ENCODE measurements at places on chromosomes 1 and 21.

DNA sequence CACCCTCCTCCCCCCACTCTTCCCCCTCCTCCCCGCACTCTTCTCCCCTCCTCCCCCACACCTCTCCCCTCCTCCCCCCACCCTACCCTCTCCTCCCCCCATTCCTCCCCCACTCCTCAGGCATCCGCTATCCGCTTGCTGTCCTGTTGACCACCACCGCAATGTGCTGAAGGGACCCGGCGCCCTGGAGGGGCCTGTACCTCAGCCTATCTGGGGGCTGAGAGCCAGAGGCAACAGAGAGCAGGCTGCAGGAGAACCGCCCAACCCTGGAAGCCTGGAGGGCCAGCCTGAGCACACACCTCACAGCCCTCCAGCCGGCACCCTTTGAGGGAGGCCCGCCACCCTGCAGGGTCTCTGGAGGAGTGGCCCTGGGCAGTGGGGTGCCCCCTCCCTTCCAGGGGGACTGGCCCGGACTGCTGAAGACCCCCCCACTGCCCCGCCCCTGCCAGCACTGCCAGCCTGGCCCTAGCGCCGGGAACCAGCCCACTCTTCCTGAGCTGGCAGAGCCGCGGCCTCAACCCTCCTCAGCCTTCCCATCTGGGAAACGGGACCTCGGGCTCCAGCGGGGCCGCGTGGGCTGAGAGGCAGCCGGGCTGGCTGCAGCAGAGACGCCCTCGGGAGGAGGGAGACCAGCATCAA, 1.2 kb downstream of the C1QTNF12 start:
- DNase-seq: no peak

GRCh38 chr1:100131623-100132022, 1.1 kb downstream of the SASS6 start:
- no peak for DNase-seq

- no peak for DNase-seq
Observed at GRCh38 chr21:32094804-32095203, 184.0 kb downstream of the MIS18A start.

DNA sequence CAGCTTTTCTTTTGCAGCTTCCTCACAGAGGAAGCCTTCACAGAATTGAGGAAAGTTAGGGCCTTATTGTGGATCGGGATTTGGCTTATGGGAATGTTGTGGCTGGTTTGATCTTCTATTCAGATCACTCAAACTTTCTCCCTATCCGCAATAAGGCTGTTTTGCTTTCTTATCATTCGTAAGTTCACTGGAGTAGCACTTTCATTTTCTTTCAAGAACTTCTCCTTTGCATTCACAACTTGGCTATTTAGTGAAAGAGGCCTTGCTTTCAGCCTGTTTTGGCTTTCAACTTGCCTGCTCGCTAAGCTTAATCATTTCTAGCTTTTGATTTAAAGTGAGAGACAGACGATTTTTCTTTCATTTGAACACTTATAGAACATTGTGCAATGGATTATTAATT, 181.9 kb upstream of the B3GALT2 start:
- no peak for DNase-seq

DNA sequence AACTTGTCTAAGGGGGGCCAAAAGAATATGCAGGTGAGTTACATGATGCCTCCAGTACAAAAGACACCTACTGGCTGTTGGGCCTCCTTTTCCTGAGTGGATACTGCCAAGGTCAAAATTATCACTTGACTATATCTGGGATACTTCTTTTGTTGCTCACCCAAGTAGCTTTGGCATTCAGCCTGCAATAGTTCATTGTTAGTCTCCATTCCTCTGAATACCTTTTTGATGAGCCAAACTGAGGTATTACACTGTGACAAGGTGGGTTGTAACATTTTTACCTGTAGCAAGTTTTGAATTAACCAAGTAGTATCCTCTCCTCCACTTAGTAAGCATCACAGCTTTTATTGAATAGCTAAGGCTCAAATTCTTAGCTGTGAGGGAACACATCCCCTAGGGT, 408.0 kb downstream of the LRRIQ3 start:
- DNase-seq: no peak

GRCh38 chr1:207603777-207604176, 41.2 kb upstream of the CR1L start:
- DNase-seq: no peak

Data from activated CD4-positive, alpha-beta T cell treated with anti-CD3 and anti-CD28 coated beads, Interleukin-2, amount 10 ng/mL, durations not matched to agents 7 days and 5 days (primary cell).